ENCODE measurements at places on chromosomes 2 and 18. TPM values are rescaled to one million over a fixed set of nuclear protein-coding genes. Genes with fewer than 3 reads are reported as not detected.

The TFCP2L1 gene
- total RNA-seq = 0.45 TPM

The C1GALT1C1L gene
- total RNA-seq = 0.27 TPM

The FEV gene
- total RNA-seq = not detected

The VWA3B gene
- 0.73 TPM for total RNA-seq

The ADD2 gene
- total RNA-seq = 119 TPM

The SRBD1 gene
- 30.0 TPM for total RNA-seq

The ST8SIA3 gene
- 32.3 TPM for total RNA-seq

The TUBA4A gene
- total RNA-seq = 4.3 TPM

The EFR3B gene
- 31.9 TPM for total RNA-seq

The LYPD6 gene
- 7.5 TPM for total RNA-seq

The MEP1B gene
- total RNA-seq = 0.54 TPM

The ERICH2 gene
- total RNA-seq = not detected

The AQP12A gene
- not detected for total RNA-seq

The EGR4 gene
- total RNA-seq = 0.09 TPM

The ZNF396 gene
- total RNA-seq = 3.8 TPM

The MERTK gene
- 6.4 TPM for total RNA-seq

The TNFAIP6 gene
- 0.27 TPM for total RNA-seq

The IL1RL2 gene
- 0.73 TPM for total RNA-seq

The LHCGR gene
- total RNA-seq = 1.5 TPM

The ONECUT2 gene
- 9.9 TPM for total RNA-seq

The CXCR4 gene
- 110 TPM for total RNA-seq

The NPAS2 gene
- 1.3 TPM for total RNA-seq

The RGPD4 gene
- not detected for total RNA-seq
